ENCODE measurements at places on chromosomes 16 and 17.

DNA sequence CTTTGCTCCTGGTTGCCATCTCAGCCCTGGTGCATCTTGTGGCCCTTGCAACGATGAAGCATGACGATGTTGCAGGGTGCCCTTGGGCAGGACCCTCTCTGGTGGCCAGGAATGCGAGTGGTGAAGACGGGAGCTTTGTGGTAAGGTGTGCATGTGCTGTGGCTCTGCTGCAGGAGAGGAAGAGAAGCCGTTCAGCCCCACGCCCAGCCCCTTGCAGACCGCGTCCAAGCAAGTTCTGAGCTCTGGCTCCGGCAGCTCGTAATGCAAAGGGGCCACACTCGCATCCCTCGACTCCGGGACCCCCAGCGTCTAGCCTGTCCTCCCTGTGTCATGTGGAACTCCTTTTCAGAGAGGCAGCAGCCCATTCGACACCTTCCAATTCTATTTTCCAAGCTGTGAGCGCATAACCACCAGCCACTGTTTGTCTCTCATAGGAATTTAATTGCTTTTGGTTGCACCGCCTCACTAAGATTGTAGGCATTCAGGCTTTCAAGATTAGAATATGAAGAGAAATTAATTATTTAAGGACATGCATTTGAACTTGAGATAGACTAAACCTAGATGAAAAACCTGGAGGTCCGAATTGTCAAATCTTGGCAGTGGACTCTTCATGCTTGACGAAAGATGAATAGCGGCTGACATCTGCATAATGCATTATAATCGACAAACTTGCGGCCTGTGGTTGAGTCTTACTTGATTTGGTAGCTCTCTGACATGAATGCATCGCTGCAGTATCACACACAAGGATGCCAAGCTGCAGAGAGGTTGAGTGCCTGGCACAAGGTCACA lies 21.1 kb upstream of the KCNG4 start:
- no peak for DNase-seq

- DNase-seq, result no peak
These were observed 6.7 kb downstream of the TBC1D24 start for GRCh38 chr16:2481676-2482075.

GRCh38 chr16:3173892-3174617 lies 13.9 kb upstream of the OR1F1 start:
- no peak for DNase-seq

GRCh38 chr17:42266918-42267766 lies 9.0 kb downstream of the STAT5B start:
- DNase-seq, result no peak

DNA sequence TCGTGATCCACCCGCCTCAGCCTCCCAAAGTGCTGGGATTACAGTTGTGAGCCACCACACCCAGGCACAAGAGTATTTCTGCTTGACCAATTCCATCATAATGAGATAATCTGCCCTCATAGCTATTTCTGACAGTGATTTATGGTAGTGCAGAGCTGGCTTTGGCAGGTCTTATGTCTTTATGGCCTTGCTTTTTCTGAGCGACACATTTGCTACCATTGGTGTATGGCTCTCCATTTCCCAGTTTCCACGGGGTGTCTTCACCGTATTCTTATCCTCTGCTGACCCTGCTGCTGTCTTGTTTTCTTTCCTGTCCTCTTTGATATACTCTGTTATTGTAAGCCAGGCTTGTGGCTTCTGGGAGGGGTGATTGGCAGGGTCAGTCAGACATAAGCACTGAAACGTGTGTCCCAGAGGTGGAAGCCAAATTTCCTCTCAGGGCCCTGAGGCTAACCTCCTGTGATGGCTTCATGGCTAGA lies 161.1 kb upstream of the TBX2 start:
- DNase-seq, result no peak

GRCh38 chr17:37207103-37207502 lies 168.7 kb upstream of the C17orf78 start:
- no peak for DNase-seq

DNA sequence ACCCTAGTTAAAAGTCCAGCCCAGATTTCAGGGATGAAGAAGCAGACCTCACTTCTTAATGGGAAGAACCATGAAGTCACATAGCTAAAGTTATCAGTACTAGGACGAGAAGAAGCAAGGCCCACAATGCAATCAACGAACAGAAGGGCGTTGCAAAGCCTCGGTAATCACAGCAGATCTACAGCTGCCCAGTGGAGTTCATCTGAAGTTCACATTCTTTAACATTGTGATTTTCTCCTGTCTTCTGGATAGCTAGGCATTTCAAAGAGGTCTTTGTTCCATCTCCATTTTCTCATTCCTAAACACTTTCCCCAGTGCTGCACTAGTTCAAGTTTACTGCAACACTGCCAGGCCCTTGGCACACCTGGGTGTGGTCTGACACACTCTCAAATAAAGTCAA lies 226.7 kb upstream of the N4BP1 start:
- no peak for DNase-seq

- DNase-seq, result no peak
These were observed 25.2 kb upstream of the TNS4 start for GRCh38 chr17:40526668-40527067.
